EH (cell line): ENCODE measurements at places on chromosomes 1 and 21.

GRCh38 chr1:230249695-230250480, 176.2 kb downstream of the PGBD5 start:
- DNase-seq = no peak

- no peak for DNase-seq
Measured at GRCh38 chr21:32137931-32138330, 140.9 kb downstream of the MIS18A start.

GRCh38 chr21:16022921-16023320, 293.1 kb downstream of the USP25 start:
- no peak for DNase-seq

DNA sequence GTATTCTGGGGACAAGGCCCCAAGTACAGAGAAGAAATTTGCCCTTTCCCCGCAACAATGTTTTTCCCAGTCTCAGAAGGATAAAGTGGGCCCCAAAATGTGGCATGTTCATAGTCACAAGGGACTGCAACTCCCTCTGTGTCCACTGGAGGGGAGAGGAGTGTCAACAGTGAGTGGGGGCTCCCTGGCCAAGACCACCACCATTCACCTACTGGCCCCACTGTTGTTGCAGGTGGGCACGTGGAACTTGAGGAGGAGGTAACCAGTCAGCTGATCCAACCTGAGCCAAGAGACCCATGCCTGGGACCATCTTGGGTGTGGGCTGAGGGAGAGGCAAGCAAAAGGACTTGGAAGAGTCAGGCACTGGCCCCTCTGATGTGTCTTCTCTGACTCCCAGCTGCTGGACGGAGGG, 777 bp downstream of the NUDT17 start:
- peak; percentile 44 for DNase-seq

DNA sequence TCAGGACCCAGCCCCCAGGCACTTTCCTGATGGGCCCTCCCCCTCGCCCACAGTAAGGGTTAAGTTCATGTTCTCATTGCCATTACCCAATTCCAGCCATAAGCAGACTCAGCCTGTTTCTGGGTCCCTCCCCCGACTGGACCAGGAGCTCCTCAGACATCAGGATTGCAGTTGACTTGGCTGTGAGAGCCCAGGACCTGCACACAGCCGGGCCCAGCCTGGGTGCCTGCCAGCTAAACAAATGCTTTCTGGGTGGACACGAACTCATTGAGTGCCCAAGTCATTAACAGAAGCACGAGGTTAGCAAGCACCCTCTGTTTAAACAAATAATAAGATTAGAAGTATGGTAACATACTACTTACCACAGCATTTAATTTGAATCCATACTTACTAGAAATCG, 147.9 kb upstream of the POU3F1 start:
- DNase-seq = no peak

GRCh38 chr1:34871443-34872132, 12.0 kb upstream of the SMIM12 start:
- peak; percentile 15 for DNase-seq

DNA sequence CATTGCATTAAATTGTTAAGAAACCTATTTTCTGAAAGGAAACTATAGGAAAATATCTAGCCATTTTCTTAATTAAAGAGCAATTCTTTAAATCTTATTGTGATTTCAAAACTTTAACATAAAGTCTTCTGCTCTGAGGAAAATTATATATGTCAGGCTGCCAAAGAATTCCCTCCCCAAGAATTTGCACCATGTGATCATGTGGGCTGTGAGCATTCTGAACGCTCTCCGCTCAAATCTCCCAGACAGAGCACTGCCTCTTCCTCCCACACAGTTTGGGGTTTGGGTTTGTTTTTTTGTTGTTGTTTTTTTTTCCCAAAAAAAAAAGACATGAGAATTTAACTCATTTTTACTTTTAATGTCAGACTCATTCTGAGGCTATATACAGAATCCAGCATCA, 155.9 kb upstream of the PALMD start:
- peak; percentile 5 for DNase-seq

- no peak for DNase-seq
Measured at GRCh38 chr1:82398357-82398756, 597.6 kb downstream of the ADGRL2 start.

DNA sequence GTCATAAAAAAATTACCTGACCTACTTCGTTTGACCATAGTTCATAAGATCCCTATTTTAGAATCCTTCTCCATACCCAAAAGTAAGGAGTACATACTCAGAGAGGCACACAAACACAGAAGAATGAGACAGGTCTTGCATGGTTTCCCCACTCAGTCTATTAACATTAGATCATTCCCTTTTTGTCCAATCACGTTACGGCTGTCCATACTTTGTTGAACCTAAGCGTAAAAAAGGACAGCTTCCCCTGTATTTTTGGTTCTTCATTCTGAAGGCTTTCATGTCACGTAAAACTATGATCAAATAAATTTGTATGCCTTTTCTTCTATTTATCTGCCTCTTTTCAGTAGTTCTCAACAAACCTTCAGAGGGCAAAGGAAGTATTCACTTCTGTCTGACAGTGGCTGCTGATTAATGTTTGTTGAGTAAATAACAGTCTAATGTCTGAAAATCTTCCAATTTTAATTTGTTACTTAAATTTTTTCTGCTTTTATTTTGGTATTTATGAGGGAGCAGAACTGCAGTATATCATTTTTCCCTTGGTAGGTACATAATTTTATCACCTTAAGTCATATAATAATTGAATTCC, 16.4 kb downstream of the PKN2 start:
- DNase-seq = no peak

DNA sequence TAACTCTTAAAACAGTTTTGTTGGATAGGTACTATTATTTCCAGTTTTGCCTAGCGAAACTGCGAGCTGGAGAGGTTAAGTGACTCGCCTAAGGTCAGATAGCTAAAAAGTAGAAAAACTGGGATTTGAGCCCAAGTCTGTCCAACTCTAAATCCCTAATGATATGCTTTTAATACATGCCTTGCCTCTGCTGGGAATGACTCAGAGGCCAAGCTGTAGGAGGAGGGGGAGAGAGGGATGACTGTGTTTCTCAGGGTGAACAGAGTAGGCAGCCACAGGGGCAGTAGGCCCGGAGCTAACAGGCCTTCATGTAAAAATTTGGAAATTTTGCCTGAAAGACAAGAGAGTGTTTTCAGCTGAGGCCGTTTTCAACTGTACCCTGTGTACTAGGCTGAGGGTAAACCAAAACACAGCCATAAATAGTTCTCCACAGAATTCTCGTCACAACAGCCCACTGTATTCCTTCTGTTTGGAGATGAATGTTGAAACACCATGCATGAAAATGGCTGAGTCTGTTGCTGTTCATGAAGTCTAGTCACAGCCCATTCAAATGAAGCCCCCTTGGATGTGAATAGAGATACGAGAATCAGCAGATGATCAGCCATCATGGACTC, 107.5 kb upstream of the HOOK1 start:
- peak; percentile 97 for DNase-seq

GRCh38 chr1:18504609-18505008, 23.9 kb downstream of the KLHDC7A start:
- no peak for DNase-seq

DNA sequence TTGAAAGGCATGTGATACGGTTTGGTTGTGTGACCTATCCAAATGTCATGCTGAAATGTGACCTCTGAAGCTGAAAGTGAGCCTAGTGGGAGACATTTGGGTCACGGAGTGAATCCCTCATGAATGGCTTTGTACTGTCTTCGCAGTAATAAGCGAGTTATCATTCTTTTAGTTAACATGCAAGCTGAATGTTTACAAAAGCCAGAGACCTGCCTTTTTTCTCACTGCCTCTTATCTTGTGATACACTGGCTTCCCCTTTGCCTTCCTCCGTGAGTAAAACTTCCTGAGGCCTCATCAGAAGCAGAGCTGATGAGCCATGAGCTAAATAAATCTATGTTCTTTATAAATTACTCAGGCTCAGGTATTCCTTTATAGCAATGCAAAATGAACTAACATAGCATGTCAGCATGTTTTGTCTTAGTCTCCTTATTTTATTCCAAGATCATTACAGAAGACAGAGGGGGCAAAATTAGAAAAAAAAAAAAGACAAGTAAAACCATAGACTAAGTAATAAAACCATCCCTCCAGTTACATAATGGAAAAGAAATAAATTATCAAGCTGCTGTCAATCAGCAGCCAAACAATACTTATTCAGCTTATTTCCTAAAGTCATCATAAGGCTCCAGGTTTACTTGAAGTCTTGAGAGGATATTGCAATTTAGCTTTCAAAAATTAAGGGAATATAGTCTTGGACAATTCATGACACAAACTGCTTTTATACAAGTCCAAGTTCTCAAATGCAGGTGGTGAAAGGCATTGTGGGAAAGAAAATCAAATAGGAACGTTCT, 12.1 kb downstream of the RGS18 start:
- DNase-seq = no peak

DNA sequence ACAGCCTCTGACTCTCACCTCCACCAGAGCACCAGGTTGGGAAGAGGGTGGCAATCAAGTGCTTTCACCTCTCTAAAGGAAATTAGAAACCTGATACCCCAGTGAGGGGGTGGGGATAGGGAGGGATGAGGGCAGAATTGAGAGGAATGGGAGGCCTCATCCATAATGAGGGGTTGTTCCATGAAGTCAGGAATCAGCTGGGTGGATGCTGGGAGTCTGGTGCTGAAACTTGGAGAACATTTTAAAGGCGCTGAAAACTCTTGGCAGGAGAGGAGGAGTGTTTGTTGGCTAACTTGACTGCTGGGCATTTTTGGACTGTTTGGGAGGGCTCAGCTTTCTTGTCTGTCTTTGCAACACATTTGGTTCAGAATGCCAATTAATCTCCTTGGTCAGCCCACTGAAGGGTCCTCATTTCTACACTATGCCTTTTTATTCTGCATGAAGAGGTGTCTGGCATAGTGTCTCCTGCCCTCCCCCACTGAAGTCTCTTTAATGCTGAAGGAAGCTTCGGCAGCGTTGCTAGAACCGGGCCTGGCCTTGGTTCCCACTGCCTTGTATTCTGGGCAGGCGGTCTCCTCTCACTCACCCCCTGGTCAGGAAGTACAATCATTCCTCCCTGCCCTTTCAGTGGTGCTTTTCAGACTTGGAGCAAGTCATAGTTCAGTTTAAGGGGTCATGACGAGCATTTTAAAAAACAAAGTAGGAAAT, 2.2 kb downstream of the PHGDH start:
- DNase-seq = peak; percentile 33

GRCh38 chr1:188241629-188242028, 1412.9 kb downstream of the PLA2G4A start:
- no peak for DNase-seq

DNA sequence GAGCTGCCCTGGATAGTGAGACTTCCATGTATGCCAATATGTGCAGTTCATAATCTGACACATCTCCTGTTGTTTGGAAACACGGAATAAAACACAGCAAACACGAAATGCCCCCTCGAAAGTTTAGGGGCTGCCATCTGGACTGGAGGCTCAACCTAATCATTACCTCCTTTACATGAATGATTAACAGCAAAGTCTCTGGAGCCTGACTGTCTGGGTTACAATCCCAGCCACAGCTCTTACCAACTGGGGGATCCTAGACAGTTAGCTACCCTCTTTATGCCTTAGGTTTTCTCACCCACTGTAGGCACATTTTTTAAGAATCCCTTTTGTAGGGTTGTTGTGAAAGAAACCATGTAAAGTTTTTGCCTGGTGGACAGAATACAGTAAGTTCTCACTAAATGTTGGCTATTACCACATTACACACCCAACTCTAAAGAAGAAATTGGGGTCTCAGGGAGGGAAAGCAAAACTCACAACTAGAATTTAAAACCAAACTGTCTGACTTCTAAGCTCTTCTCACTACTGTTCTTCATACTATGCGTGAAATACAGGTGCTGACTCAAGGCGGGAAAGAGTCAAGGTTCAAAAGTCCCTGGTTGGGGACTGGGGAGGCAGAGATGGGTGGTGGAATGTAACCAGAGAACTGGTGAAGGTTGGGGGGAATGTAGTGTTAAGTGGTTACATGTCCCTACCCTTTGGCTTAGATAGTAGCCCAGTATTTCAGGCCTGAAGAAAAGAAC, 24.2 kb downstream of the CYP4A22 start:
- DNase-seq = no peak

DNA sequence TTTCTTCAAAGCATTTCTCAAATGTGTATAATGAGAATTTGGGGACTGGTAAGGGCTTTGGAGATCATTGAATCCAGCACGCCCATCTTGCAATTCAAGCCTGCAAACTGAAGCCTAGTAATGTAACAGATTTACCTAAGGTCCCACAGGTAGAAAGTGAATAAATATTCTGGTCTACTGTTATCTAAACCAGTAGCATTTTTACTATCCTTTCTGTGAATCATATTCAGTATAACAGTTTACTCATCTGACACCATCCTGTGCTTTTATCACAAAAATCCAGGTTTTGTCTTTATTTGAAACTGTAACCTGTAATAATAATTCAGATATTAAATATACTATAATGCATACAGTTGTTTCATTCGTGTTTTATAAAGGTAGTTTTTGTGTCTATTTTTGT, 17.4 kb downstream of the KCNA3 start:
- DNase-seq = no peak

DNA sequence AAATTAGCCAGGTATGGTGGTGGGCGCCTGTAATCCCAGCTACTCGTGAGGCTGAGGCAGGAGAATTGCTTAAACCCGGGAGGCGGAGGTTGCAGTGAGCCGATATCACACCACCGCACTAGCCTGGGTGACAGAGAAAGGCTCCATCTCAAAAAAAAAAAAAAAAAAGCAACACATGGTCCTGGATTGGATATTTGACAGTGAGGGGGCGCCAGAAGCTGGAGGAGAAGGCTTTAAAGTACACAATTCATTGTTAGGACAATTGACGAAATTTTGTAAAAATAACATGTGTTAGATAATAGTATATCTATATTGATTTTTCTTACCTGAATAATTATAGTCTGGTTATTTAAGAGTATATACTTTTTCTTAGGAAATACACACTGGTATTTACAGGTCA, 50.2 kb upstream of the USP25 start:
- DNase-seq = no peak

DNA sequence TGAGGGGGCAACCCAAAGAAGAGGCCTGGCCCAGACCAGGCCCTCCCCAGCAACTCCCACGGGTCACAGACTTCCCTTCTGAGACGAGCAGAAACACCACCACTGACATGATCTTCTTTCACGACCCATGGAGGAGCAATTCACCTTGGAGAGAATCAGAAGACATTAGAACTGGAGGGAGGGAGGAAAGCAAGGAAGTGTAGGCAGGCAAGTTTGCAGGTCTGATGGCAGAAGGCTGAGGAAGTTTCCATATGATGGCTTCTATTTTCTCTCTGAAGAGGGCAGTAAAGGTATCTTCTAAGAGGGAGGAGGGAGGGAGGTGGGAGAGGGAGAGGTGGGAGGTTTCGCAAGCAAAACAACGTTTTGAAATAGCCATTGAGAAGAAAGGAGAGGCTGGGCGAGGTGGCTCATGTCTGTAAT, 1.4 kb upstream of the UBXN10 start:
- no peak for DNase-seq

- no peak for DNase-seq
Measured at GRCh38 chr1:226476648-226477319, 68.9 kb upstream of the PARP1 start.

- DNase-seq = peak; percentile 12
Measured at GRCh38 chr1:95384567-95384966, 150.6 kb downstream of the RWDD3 start.

DNA sequence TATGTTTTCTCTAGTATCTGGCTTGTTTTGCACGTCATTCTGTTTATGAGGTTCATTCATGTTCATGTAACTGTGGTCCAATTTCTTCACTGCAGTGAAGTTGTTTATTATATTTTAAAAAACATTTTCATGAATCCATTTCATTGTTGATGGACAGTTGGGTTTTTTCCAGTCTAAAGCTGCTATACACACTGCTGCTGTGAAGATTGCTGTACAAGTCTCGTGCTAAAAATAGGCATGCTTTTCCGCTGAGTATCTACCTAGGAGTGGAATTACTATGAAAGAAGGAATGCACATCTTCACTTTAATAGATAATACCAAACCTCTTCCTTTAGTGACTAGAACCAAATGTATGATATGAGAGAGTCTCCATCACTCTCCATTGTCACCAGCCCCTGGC, 49.0 kb upstream of the ETS2 start:
- peak; percentile 95 for DNase-seq
